Lower lobe of right lung (tissue), 2 donors: ENCODE measurements at places on chromosomes 7 and 10. TPM values are rescaled to one million over a fixed set of nuclear protein-coding genes. Genes with fewer than 3 reads are reported as not detected.

SUGCT gene
- 1.7 TPM for total RNA-seq

GRCh38 chr7:28411876-28412662, at the start of gene CREB5:
Gene CREB5 (plus strand): TSS chr7:28412518. CDS start chr7:28412915, 397 bp downstream.
- DNase-seq = no peak

RPEL1 gene
- 0.30 TPM for total RNA-seq

KLHDC10 gene
- 34.2 TPM for total RNA-seq

- DNase-seq = no peak
These were observed 146.5 kb downstream of the TMEM178B start for GRCh38 chr7:141220263-141220880.

- DNase-seq = no peak
These were observed 119.5 kb downstream of the BAMBI start for GRCh38 chr10:28796606-28797512.

GRCh38 chr10:26824015-26824690, 36.6 kb downstream of the ABI1 start:
- DNase-seq = no peak
